ENCODE measurements at places on chromosomes 1 and 21.

DNA sequence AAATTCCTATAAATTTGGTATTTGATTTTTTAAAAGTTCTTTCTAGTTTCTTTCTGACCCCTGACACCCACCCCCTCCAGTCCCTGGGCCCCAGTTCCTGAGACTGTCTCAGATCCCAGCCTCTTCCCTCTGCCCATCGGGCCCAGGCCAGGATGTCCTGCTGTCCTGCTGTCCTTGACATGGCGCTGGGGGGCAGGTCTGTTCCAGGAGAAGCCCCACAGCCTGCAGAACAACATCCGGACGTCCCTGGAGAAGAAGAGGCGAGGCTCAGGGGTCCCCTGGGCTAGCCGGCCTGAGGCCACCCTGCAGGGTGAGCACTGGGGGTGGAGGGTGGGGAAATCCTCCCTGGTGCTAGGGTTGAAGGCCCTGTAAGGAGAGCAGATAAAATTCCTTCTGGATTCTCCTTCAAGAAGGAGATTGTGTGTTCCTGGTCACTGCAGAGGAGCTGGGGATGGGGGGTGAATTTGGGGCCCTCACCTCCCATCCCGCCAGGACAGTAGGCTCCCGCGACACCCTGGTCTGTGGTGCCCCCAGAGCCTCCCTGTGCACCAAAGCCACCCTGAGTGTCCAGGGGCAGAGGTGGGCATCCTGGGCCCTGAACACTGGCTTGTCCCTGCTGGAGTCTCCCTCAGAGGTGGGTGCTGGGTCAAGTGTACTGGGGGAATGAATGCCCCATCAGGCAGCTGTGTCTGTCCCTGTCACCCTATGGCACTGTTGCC is 45.0 kb downstream of the DISP3 start:
- DNase-seq = no peak

DNA sequence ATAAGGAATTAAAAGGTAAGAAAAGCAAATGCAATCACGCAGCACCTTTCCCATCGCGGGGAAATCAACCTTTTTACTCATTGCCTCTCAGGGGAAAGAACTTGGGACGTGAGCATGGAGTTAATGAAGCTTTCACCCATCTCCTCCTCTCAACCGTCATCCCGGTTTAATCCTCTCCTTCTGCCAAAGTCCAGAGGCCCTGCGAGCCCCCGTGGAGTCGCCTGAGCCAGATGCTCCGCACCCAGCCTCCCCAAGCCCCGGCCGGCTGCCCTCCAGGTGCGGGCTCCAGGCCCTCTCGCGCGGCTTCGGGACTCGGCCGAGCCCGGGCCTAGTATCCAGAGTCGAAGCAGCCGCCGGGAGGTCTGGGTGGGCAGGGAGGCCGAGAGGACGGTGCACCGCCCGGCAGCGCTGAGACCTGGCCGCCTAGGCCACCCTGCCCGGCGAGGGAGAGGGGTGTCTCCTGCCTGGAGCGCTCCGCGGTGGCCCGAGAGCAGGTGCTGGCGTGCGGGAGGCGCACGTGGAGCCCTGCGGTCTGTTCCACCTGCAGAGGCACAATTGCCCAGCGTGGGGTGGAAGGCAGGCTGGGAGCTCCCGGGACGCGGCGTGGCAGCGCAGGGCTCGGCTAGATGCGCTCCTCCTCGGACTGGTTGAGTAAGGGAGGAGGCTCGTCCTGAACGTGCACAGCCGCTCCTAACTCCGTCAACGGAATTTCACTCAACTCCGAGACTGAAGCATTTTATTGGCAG is 218.5 kb downstream of the SDCCAG8 start:
- no peak for DNase-seq

DNA sequence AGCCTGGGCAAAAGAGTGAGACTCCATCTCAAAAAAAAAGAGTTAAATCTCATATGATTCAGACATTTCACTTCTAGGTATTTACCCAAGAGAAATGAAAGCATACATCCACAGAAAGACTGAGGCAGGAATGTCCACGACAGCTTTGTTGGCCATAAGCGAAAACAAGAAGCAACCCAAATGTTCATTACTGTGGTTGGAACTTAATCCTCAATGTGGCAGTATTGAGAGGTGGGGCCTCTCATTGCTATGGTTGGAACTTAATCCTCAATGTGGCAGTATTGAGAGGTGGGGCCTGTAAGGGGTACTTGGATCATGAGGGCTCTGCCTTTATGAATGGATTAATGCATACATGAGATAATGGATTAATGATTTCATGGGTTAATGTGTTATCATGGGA is 15.2 kb downstream of the C21orf58 start:
- no peak for DNase-seq

DNA sequence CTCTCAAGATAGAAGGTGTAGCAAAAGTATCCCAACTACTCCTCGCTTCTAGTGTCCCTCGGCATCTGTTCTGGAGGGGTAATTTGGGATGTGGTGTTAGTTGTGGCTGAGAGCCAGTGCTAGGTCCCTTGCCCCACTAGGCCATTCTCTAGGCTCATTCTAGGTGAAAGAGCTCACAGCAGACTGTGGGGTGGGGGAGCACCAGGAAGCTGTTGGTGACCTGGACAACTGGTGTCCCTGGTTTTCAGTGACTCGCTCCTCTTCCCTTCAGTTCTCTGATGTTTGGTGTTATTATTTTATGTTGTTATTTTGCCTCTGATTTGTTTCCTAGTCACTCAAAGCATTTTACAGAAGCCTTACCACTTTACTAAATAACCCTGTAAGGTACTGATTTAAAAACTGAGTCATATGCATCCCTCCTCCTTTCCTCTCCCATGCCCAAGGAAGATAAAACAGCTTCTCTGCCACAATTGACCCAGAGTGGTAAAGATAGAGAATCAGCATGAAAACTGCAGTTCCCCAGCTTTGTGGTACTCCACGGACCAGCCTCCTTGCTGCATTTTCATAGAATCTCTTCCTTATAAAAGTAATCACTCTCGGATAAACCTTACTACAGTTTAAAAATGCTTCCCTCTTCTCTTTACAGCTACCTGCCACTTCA is 14.1 kb downstream of the DYRK3 start:
- DNase-seq = no peak

- DNase-seq = no peak
These were observed 836.1 kb upstream of the ADAMTS5 start for GRCh38 chr21:27802816-27803475.

- no peak for DNase-seq
These were observed 67.7 kb downstream of the ALG6 start for GRCh38 chr1:63435161-63435560.

GRCh38 chr21:21332492-21332891 is 334.3 kb downstream of the NCAM2 start:
- no peak for DNase-seq

DNA sequence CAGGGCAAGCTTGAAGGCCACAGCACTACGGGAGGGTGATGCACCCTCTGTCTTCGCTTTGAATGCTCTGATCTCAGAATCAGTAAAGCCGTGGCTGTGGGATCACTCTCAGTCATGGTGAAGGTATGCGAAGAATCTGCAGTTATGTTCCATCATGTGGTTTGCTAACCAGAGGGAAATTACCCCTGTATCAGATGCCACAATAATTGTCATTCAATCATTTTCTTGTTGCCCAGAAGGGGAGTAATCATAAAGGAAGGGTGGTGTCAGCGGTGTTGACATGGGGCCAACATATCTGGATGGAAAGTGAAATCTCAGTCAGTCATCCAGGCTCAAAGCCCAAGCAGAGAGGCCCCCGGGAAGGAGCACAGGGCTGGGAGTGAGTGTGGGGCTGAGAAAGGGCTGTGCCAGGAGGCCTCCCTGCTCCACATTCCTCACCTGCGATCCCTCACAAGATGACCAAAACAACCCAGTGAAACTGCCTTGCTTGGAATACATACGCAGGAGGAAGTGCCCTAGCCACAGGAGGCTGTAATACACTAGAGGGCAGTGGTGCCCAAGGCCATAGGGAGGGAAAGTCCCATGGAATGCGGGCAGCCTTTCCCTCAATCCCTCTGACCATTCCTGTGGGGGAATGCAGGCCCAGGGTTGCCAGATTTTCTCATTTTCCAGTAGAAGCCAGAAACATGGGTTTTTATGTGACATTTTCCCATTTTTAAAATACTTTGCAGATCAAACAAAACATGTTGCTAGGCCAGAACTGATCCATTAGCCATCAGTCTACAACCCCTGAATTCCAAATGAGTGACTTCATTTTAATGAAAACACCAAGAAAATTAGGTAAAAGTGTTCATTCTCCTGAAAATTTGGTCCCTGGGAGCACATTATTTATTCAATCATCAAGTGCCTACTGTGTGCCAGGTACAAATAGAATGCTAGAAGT is 95.7 kb upstream of the VANGL1 start:
- DNase-seq = no peak

DNA sequence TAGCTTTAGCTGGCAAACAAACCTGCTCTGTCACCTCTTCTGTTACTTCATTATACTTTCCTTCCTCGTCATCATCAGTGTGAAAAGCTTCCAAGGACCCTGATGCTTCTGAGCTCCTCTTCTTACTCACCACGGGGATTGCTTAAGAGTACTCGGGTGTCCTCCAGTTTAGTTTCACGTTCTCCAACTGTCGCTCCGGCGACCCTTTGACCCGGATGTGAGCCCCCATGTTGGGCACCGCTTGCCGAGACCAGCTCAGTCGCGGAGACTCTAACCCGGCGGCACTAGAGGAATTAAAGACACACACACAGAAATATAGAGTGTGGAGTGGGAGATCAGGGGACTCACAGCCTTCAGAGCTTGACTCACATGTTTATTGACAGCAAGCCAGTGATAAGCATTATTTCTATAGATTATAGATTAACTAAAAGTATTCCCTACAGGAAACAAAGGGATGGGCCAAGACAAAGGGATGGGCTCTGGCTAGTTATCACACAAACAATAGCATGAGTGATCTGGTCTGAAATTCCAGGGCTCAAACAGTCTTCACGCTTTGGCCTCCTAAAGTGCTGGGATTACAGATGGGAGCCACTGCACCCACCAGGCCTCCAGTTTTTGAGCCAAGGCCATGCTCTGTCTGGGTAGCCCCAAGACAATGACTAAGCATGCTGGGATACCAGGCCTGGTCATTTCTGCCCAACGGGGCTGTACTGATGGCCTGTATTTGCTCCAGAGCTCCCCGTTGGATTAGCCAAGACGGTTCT is 30.1 kb upstream of the ENO1 start:
- DNase-seq = no peak
